ENCODE measurements at places on chromosomes 7 and 10.

GRCh38 chr10:77244746-77245145 is 392.9 kb downstream of the KCNMA1 start:
- DNase-seq: no peak

GRCh38 chr7:158351481-158351880 is 236.1 kb downstream of the PTPRN2 start:
- DNase-seq: no peak

DNA sequence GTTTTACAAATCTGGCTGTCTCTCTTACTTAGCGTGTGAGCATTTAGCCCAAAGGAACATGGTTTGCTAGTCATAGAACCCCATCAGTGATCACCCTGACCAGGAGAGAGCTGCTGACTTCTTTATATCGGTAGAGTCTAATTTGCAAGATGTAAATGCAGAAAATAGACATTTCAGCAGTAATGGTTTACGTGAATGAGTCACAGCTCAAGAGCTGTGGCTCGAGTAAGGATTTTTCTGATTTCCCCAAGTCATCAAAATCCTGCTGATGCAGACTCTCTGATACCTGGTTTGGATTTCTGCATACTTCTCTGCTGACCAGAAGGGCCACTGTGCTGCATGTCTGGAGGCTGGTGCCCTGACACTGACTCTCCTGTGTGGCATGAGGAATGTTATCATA is 25.7 kb downstream of the NUB1 start:
- DNase-seq: no peak

GRCh38 chr7:90621125-90621746 is 25.1 kb downstream of the CDK14 start:
- no peak for DNase-seq

DNA sequence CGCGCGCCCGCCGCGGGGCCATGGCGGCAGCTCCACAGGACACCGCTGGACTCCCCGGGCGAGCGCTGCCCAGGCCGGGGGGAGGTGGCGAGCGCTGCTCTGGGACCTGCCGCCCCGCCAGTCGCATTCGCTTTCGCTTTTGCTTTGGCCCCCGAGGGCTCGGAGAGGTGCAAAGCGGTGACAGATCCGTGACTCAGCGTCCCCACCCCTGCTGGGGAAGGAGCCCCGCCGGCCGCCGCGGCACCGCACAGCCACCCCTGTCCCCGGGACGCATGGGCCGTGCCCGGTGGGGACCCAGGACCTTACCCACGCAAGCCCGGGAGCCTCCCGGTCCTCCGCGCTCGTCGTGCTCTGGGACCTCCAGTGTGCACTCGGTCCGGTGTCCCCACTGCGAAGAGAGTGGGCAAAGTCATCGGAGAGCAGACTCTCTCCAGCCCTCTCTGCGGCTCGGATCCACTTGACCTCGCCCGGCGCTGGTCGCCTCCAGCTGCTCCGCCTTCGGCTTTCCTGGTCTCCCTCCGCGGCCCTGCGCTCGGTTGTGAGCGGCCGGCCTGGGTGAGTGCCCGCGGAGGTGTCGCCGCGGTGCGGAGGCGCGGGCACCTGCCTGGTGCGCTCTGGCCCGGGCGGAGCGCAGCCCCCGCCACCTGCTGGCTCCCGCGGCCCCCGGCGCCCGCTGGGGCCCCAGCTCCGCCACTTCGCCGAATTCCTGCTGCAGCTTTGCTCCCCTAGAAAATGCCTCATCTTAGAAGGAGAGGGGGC is at the start of gene IL15RA:
Gene IL15RA, minus strand, starts transcription at position 73 of the 759 bp plus-strand sequence. Its CDS starts 51 bp downstream, at position 22.
- peak; percentile 90 for DNase-seq

DNA sequence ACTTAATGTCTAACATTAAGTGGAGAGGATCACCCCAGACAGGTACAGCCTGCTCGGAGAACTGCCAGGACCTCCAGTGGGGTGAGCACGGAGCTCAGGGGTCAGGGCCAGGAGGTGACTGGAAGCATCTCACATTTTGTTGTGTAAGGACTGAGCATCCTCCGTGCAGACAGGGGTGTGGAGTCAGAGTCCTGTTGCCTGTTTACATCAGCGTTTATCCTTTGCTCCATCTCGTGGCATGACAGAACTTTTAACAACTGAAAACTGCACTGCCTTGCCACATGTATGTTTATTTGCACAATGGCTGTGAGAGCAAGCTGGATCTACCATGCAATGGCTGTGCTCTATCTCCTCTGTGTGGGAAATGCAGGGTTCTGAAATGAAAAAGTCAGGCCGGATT is 175.4 kb upstream of the AKR1E2 start:
- no peak for DNase-seq

GRCh38 chr10:42896735-42897134 is 114.1 kb downstream of the BMS1 start:
- DNase-seq: no peak

DNA sequence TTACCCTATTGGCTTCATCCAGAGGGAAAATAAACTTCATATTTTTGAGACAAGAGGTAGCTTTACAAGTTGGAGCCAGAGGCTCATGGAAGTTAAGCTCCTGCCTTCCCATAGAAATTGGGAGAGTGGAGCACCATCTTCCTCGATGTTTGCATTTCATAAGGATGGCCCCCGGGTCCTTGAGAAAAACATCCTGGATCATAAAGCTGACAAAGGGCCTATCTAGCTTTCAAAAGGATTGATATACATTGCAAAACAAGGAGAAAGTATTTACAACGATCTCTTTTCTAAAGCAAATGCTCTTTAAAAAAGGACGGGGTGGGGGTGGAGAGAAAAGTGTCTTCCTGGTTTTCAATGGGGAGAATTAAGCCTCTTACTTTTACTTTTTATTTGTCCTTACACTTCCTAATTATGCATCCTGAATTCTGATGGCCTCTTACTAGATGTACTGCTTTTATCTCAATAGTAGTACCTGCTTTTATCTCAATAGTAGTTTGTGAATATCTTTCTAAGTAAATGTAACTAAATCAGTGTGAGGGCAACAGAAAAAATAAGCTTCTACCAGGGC is 65.6 kb downstream of the PTPRZ1 start:
- DNase-seq: no peak

- no peak for DNase-seq
These were observed 108.6 kb downstream of the PPP1R3A start for GRCh38 chr7:113810080-113810744.

- no peak for DNase-seq
These were observed 143.3 kb downstream of the SLC25A13 start for GRCh38 chr7:96178581-96178980.

- no peak for DNase-seq
These were observed 84.8 kb downstream of the ETV1 start for GRCh38 chr7:13904689-13905088.

GRCh38 chr10:84216834-84217233 is 8.5 kb downstream of the LRIT2 start:
- DNase-seq: no peak

DNA sequence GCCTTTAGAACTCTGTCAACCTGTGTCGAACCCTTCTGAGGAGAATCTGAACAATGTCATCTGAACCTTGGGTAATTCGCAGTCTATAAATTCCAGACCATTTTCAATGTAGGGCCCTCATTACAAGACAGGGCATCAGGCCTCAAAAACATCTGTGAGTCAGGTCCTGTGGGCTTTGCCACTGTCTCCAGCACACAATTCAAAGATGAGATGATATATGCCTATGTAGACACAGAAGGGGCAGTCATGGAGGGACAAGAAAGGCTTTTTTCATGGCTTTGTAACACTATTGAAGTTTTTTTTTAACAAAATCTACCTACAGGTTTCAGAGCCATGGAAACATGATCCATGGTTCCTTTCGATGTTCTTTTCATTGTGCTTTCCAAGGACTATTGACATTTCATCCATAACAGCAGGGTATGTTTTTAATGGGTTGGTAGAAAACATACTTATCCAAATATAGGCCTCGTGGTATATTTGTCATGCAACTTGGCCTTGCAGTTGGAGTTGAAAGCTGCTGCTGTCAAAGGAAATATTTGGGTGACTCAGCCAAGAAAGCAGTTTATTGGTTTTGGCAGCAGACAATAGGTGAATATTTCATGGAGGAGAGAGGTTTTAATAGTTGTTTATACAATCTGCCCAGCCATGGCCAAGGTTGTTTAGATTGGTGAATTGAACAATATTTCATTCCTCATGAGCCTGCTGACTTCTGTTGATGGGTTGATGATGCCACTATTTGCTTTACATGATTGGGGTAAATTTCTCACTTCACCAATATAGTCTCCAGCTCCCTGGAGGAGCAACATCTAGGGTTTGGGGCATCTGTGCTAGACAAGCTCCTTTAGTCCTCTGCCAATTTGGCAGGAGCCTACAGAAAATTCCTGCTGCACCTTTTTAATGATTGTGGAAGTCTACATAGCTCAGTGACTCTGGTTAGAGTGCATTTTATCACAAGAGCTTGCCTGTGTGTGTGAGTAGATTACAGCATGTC is 158.4 kb upstream of the TMEM72 start:
- DNase-seq: no peak

DNA sequence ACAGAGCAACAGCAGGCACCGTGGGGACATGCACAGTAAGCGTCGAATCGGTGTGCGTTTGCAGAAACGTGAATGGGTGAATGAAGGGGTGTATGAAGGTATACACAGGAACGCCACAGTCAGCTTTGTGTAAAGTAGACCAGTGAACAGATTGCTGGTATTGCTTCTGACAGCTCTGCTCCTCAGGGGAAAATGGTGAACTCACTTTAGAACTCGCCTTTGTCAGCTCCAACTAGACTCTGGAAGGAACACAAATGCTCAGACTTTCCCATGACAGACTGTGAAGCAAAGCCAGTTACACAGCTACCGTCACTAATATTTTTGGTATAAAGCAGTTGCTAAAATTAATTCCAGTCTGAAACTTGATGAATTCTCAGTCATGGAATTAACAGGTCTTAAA is 78.9 kb downstream of the CUX1 start:
- no peak for DNase-seq

DNA sequence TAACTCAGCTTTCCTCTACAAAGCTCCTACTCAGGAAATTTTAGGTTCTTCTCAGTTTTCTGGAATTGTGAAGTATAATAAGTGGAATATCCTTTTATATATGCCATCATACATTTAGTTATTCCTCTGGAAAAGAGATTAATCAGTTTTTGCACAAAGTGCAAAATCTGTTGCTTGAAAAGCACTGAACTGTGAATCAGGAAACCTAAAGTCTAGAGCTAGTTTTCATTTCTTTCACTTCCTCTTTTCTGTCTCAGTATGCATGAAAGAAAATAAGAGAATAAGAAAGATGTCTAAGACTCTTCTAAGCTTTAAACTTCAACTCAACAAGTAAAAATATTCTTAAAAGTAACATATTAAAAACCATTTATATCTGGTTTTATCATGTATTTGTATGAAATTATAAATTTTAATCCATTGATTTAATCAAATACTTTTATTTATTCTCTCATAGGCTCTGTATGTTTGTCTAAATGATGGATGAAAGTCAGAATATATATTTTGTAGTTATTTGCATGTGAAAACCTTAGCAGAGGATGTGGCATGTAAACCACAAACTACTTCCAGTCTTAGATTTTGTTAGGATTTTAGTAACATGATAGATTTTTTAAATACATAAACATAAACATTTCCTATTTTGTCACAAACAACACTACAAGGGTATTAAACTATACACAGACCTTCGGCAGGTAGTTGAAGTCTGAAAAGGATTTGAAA is 1073.0 kb downstream of the XPNPEP1 start:
- no peak for DNase-seq

DNA sequence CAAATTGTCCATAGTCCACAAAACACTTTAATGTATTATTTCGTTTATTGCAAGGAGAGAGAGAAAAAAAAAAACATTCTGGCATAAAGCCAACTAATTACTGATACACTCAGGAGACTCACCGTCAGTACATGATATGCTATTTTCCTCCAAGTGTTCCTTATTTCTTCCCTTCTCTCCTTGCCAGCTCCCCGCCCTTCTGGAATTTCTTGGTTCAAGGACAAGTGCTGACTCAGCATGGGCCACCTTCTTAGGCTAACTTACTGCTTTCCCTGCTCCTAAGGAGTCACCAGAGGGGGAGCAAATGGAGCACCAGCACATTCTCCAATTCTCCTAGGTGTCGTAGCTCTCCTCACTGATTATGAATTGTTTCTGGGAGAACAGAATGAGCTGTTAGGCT is 133.8 kb upstream of the HDAC9 start:
- no peak for DNase-seq

- no peak for DNase-seq
These were observed 91.9 kb upstream of the PRKCQ start for GRCh38 chr10:6671976-6672375.

DNA sequence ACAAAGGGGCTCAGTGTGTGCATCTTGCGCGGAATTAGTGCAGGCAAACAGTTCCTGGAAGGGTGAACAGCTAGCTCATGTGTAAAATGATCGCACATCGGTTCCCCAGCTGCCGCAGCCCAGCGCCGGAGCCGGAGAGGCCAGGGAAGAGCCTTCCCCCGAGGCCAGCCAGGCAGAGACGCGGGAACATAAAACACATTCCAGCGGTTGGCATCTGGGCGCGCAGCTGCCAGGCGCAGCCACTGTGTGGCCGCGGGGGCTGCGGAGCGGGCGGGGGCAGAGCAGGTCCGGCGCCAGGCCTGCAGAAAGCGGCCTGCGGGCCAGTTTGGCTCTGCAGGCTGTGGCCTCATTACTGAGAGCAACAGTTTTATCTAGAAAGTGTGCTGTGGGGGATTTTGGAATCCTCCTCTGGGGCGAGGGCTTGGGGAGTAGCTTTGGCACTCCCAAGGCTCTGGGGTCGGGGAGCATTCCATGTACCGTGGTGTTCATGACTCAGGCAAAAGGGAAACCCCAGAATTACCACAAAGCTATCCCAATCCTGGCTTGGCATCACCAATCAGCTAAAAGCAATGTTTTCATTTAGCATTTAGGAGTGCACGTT is 74.3 kb downstream of the SAMD9 start:
- DNase-seq: no peak

DNA sequence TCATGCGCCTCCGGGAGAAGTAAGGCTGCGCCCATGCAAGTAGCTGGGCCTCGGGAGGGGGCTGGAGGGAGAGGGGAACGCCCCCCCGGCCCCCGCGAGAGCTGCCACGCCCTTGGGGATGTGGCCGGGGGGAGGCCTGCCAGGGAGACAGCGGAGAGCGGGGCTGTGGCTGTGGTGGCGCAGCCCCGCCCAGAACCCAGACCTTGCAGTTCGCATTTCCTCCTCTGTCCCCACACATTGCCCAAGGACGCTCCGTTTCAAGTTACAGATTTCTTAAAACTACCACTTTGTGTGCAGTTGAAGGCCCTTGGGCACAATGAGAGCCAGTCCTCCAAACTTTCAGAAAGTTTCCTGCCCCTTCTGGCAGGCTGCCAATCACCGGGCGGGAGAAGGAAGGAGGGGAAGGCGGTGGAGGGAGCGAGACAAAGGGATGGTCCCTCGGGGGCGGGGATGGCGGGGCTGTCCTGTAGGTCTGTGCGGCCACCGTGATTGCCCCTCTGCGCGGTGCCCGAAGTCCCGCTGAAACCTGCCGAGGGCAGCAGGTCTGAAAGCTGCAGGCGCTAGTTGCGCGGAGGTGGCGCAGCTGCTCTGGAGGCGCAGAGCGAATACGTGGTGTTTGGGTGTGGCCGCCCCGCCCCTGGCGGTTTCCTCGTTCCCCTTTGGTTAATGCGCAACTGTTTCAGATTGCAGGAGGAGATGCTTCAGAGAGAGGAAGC is 2.1 kb downstream of the VIM start:
- DNase-seq: peak; percentile 87

- no peak for DNase-seq
These were observed 47.8 kb upstream of the FRMD4A start for GRCh38 chr10:14378387-14378960.
